BJ (cell line): ENCODE measurements at places on chromosomes 4 and X.
A peak's percentile ranks its signal among the peaks of the same experiment; 100 is the strongest.

DNA sequence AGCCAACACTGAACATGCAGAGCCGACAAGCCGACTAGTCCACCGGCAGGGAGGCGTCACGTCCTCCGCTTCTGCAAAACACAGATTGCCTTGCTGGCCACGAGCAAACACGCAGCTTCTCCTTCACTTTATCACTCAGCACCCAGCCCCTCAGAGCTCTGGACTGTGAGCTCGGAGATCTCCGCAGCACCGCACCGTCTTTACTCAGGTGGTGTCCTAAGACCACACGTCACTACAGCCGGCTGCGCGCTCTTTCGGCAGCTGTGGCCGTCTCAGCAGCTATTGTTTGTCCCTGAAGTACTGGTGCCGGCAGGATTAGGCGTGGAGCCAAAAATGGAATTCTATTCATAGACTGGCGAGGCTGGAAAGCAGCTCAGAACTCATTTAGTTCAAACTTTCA lies 72.0 kb downstream of the FAT1 start:
- DNase-seq = no peak

GRCh38 chrX:56975611-56976010 lies 19.7 kb downstream of the SPIN3 start:
- DNase-seq = no peak

GRCh38 chrX:10173331-10173900 lies 16.6 kb downstream of the CLCN4 start:
- peak; percentile 30 for DNase-seq

DNA sequence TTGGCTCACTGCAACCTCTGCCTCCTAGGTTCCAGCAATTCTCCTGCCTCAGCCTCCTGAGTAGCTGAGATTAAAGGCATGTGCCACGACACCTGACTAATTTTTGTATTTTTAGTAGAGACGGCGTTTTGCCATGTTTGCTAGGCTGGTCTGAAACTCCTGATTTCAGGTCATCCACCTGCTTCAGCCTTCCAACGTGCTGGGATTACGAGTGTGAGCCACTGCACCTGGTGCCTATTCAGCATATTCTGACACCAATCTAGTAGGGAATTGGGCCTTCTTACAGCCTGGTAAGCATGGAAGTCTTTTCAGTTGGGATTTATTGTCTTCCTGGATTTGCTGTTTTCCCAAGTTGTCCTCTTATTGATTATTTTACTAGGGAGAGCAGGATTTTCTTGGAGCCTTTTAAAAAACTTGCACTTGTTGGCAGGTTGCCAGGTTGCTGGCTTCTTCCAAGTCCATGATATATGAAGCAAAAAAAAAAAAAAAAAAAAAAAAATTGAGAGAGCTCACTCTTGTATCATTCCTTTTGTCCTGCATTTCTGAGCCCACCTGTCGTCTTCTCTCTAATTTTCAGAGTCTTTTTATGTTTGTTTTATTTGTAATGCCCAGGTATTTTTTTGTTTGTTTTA lies 43.7 kb downstream of the TMPRSS11E start:
- no peak for DNase-seq

DNA sequence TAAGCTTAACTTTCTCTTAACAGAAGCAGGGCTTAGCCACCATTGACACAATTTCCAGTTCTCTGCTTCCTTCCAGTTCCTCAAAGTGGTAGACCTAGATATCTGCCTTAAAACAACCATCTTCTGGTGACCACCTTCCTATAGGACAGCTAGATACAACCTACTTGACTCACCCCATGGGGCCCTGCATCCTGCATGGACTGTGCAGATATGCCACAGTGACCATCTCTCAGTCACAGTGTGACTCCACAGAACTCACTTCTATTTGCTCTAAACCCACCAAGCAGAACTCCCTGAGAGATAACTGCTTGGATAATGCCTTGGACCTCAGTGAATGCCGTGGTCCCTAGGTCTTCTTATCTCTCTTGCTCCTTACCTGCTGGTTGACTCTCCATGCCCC lies 621.6 kb downstream of the IQCM start:
- DNase-seq = no peak

GRCh38 chr4:85725721-85726170 lies 250.8 kb downstream of the ARHGAP24 start:
- no peak for DNase-seq

- DNase-seq = no peak
Observed at GRCh38 chr4:125547836-125548235, 233.1 kb downstream of the FAT4 start.

GRCh38 chr4:8272472-8273428 lies 3.2 kb downstream of the HTRA3 start:
- no peak for DNase-seq

- no peak for DNase-seq
Observed at GRCh38 chr4:51958199-51958968, 61.8 kb downstream of the LRRC66 start.

DNA sequence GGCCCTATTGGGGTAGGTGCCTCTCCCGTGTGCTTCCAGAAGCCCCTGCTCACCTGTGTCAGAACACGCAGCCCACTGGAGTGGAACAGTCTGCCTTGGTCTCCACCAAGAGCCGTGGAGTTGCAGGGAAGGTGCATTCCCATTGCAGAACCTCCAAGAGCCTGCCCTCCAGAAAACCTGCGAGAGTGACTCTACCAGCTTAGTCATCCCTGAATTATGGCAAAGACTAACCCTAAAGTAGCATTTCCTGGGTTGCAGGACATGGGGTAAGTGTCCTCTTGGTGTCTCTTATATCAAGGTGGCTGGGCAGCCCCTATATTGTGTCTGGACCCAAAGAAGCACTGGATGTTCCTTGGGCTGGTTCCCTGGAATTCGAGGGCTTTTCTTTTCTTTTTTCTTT lies 224.6 kb downstream of the BCOR start:
- DNase-seq = no peak

DNA sequence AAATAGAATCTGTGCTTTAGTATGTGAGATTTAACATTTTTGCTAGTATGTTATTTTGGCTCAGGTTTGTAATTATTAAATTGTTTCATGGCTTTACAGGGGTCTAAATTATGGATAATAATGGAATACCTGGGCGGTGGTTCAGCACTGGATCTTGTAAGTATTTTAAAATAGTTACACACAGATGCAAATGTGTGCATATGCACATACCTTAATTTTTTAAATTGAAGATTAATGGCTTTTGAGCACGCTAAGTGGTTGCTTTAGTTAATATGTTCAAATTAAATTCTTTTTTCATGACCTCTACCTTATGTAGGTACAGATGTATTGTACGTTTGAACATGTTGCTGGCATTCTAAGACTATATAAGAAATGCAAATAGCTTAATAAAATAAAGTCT lies 40.2 kb downstream of the STK26 start:
- DNase-seq = no peak

- no peak for DNase-seq
Observed at GRCh38 chr4:98448908-98449307, 187.7 kb downstream of the RAP1GDS1 start.

DNA sequence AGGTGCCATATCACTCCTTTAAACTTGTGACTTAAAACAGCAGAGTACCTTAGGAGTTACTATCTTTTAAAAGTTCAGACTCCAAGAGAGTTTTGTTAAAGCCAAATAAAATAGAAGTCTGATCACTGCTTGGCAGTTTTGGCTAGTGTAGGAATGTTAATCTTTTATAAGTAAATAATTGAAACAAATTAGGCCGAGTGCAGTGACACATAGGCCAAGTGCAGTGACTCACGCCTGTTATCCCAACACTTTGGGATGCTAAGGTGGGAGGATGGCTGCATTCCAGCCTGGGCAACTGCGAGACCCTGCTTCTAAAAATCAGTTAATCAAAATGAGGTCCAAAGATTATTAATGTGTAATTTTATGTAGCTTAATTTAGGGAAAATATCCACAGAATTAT lies 37.2 kb downstream of the WDR44 start:
- DNase-seq = no peak

- no peak for DNase-seq
Observed at GRCh38 chr4:20283039-20283438, 31.3 kb downstream of the SLIT2 start.

GRCh38 chr4:99029018-99029735 lies 33.7 kb downstream of the METAP1 start:
- DNase-seq = no peak

DNA sequence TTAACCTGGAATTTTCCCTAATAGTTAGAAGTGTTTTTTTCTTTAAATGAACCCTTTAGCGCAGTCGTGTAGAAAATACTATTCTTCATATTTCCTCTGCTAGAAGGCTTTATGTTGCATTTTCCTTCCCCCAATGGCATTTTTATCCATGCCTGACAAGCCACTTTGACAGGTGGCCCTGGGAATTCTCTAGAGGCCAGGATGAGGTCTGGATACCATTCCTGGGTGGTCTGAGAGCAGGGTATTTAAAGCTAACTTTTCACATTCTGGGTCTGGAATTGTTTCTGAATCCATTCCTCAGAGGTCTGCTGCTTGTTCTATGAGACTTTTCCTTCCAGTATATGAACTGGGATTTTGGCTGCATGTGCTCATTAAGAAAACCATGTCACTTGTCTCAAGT lies 31.2 kb upstream of the PDGFRA start:
- DNase-seq = no peak

- DNase-seq = no peak
Observed at GRCh38 chr4:132818091-132818490, 331.0 kb upstream of the PCDH10 start.

- no peak for DNase-seq
Observed at GRCh38 chr4:62359441-62360155, 1159.5 kb downstream of the ADGRL3 start.

- DNase-seq = no peak
Observed at GRCh38 chrX:106931831-106932491, 11.8 kb downstream of the CLDN2 start.

GRCh38 chr4:173436771-173437265 lies 37.9 kb upstream of the SCRG1 start:
- DNase-seq = no peak
